ENCODE measurements at places on chromosomes 6 and 20. TPM values are rescaled to one million over a fixed set of nuclear protein-coding genes. Genes with fewer than 3 reads are reported as not detected.

Gene UTRN
- total RNA-seq = 10.4 TPM

Gene CLVS2
- total RNA-seq = 0.13 TPM

Gene SFT2D1
- 68.7 TPM for total RNA-seq

Gene GHRH
- total RNA-seq = not detected

Gene C6orf52
- 10.5 TPM for total RNA-seq

Gene KCNB1
- not detected for total RNA-seq

Gene RAD21L1
- 1.3 TPM for total RNA-seq

Gene IL17A
- total RNA-seq = not detected

Gene C20orf204
- 0.67 TPM for total RNA-seq

Gene GOPC
- 24.0 TPM for total RNA-seq

Gene SLC12A5
- total RNA-seq = 5.3 TPM

Gene GSTA3
- not detected for total RNA-seq

Gene DSP
- total RNA-seq = 0.27 TPM

Gene SIGLEC1
- total RNA-seq = 0.07 TPM

Gene RING1
- 45.2 TPM for total RNA-seq

Gene PLN
- 0.09 TPM for total RNA-seq

Gene OARD1
- 47.1 TPM for total RNA-seq

Gene POU5F1
- total RNA-seq = 2.3 TPM

Gene CYB5R4
- total RNA-seq = 24.2 TPM

Gene C20orf141
- total RNA-seq = not detected

Gene RMND1
- total RNA-seq = 26.9 TPM

Gene ARMH2
- not detected for total RNA-seq

Gene LGSN
- total RNA-seq = not detected

Gene PKHD1
- 0.02 TPM for total RNA-seq

Gene ERVFRD-1
- total RNA-seq = 0.04 TPM

Gene ZDHHC14
- total RNA-seq = 23.1 TPM

Gene SNAP25
- not detected for total RNA-seq

Gene TMEM74B
- 18.3 TPM for total RNA-seq

Gene SLC26A8
- not detected for total RNA-seq

Gene NR2E1
- not detected for total RNA-seq

Gene ORC3
- total RNA-seq = 49.0 TPM

Gene IMPG1
- total RNA-seq = not detected

Gene TPMT
- total RNA-seq = 24.2 TPM

Gene LAMA5
- total RNA-seq = 86.4 TPM

Gene STX11
- 0.51 TPM for total RNA-seq

Gene NFATC2
- 11.2 TPM for total RNA-seq

Gene GPR63
- total RNA-seq = 3.6 TPM

Gene CEP57L1
- total RNA-seq = 42.4 TPM

Gene PRR18
- not detected for total RNA-seq

Gene JPH2
- not detected for total RNA-seq

Gene HLA-DPB1
- 0.66 TPM for total RNA-seq

Gene PPP1R3G
- 0.04 TPM for total RNA-seq

Gene HLA-DPA1
- total RNA-seq = 1.2 TPM

Gene MYT1
- total RNA-seq = not detected

Gene RSPH9
- not detected for total RNA-seq

Gene PLAGL2
- total RNA-seq = 20.1 TPM

Gene SPATS1
- total RNA-seq = not detected

Gene SIM1
- total RNA-seq = not detected

Gene FLRT3
- 0.04 TPM for total RNA-seq

Gene PTPRT
- not detected for total RNA-seq

Gene HLA-DRB5
- total RNA-seq = not detected

Gene FAM162B
- not detected for total RNA-seq

Gene APOM
- total RNA-seq = 10.1 TPM

Gene SLC22A1
- total RNA-seq = 0.54 TPM

Gene IPCEF1
- total RNA-seq = 0.02 TPM

Gene IL20RA
- total RNA-seq = not detected

Gene HTR1E
- not detected for total RNA-seq
